ENCODE measurements at places on chromosomes 13 and 19.

DNA sequence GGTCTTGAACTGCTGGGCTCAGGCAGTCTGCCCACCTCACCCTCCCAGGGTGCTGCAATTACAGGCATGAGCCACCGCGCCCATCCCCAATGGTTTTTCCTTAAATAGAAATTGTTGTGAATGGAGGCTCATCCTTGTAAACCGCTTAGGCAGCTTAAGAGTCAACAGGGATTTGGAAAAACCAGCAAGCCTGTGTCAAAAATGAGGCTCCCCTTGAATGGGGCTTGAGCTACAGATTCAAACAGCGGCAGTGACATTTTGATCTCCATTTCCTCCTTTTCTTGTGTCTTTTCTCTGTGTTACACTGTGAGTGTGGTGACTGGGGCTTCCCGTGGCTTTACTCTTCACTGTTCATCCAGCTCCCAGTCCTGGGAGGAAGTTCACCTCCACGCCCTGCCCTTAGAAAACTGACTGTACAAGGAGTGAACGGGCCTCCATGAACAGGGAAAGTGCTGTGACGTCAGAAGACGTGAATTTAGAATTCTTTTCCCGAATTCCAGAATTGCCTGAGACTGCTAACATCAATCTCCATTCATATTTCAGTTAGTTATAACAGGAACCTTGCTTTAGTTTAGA is 15.3 kb upstream of the RAB8A start:
- no peak for DNase-seq

- DNase-seq = no peak
These were observed 421.9 kb upstream of the PCDH9 start for GRCh38 chr13:67651908-67652465.

GRCh38 chr13:94217370-94217769 is 262.1 kb downstream of the DCT start:
- DNase-seq = no peak

DNA sequence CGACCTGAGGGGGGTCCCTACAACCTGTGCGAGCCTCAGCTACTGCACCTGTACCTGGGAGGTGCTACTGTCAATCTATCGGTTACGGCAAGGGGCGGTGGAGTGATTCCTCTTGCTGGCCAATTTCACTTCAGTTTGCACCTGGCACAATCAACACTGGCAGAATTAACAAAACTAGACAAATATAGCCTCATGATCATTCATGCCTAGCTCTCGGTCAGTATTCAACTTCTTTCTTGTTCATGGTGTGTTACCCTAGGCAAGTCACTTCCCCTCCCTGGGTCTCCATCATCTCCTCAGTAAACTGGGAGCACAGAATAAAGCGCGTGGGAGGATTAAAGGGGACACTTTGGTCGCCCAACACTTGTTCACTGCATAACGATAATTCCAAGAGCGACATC is 618 bp downstream of the HAUS8 start:
- no peak for DNase-seq

- no peak for DNase-seq
These were observed 67.9 kb upstream of the KLF5 start for GRCh38 chr13:72990953-72991352.

DNA sequence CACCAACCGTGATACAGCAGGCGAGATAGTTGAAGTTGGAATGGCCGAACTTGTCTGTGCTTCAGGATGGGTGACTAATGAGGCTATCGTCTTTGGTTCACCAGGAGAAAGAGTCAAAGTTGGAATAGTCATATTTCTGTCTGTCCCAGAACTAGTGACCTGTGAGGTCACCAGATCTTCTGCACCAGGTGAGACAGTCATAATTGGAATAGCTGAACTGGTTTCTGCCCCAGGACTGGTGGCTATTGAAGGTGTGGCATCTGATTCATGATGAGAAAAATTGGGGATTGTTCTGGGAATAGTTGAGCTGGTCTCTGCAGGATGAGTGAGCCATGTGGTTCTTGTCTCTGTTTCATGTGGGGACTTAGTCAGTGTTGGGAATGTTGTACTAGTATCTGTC is 71.6 kb downstream of the MUC16 start:
- DNase-seq = no peak

DNA sequence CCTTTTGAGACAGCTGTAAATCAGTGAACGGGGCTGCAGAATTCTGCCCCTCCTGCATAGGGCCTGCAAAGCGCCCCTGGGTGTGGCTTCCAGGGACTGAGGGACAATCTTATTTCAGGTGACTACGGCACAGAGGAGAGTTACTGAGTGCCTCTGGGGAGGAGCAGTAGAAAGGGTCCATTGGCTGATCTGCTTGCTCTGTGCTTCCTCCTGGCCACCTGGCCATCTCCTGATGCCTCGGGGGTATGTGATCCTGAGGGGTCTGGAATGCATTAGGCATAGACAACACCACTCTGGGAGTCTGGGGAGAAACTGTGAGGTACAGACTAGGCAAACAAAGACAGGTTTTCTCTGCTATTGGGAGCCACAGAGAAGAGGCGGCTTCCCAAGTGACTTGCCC is 2.8 kb downstream of the KCTD15 start:
- DNase-seq = no peak

DNA sequence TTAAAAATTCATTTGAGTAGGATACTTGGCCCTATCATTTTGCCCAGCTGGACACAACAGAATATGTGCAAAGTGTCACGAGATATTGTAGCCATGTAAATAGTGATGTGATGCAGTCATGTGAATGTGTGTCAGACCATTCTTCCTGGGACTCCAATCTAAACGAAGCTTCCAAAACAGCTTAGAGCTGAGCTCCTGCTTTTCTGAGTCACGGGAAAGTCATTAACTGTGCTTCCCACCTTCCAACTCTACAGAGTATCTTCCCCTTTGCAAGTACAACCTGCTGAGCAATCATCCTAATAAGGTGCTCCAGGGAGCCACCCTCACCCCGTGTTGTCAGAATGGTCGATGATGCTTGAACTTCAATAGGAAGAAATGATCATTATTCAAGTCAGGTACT is 294.7 kb downstream of the MYO16 start:
- no peak for DNase-seq

DNA sequence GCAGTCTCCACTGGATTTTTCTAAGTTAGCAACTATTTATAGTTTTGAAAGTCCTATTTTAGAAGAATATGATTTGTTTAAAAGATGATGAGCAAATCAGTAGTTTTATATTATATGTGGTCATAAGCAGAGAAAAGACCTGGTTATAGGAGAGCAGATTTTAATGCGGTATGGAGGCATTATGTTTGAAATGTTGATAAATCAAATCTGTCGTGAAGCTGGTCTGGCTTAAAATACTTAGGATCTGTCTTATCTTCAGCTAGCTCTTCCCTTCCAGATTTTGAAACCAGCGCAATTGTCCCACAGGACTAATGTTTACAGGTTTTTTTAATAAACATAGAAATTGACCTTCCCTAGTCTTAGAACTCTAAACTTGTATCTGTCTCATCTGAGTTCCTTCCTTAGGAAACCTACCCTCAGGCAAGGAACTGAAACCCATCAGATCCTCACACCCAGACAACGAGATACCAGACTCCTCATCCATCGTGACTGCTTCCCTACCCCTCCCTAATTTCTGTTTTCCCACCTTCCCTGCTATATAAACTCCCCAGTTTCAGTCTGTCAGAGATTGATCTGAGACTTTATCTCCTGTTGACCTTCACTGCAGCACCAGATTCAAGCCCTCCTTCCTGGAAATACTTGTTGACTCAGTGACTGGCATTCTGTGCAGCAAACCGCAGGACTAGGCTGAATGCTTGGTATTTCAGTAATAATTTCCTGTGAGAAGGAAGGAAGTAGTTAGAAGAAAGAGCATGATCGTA is 37.8 kb upstream of the CXCL17 start:
- no peak for DNase-seq

DNA sequence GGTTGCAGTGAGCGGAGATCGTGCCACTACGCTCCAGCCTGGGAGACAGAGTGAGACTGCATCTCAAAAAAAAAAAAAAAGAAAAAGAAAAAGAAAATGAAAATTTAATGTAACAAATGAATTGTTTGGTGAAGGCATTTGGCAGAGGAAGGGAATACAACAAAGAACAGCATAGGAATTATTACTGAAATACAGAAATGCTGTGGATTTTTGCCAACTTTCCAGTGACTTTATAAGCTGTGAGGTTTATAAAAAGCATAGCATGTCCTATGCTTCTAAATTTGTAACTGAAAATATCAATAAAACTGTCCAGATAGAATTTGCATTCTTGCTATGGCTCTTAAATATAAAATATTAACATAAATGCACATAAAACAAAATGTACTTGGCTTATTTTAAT is 112.9 kb upstream of the IRS2 start:
- DNase-seq = peak; percentile 29

- no peak for DNase-seq
These were observed 70.8 kb upstream of the PCDH20 start for GRCh38 chr13:61486496-61486895.

GRCh38 chr13:40445557-40445990 is 220.9 kb downstream of the FOXO1 start:
- DNase-seq = no peak

DNA sequence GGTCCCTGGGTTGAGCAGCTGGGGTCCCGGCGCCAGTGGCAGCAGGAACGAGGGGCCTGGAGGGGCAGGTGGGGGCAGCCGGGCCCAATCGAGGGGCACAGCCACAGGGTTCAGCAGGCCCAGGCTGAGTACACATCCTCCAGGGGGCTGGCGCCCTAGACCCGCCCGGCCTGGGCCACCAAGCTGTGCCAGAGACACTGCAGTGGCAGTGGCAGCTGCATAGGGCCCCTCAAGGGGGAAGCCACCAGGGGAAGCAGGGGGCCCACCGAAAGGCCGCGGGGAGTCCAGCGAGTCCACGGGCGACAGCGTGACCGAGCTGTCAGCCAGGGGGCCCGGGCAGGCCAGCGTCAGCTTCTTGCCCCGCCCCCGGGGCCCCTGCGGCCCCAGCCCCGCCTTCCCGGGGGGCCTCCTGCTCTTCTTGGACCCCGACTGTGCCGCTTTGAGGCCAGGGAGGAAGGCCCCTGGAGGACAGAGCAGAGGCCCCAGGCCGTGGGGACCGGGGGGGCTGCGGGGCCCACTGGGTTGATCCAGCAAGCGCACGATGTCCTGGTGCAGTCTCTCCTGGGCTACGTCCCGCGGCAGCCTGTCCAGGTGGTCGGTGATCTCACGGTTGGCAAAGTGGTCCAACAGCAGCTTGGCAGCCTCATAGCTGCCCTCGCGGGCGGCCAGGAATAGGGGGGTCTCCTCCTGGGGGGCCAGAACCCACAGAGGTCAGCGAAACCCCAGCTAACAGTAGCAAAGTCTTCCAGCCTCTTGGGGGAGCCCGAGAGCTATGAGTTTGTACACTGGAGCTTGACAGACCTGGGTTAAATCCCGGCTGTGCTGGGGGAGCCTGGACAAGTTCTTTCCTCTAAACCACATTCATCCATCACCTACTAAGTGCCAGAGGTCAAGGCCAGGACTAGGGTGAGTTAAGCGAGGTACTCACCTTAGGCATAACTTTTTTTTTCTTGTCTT is 39.5 kb downstream of the NOTCH3 start:
- DNase-seq = no peak

DNA sequence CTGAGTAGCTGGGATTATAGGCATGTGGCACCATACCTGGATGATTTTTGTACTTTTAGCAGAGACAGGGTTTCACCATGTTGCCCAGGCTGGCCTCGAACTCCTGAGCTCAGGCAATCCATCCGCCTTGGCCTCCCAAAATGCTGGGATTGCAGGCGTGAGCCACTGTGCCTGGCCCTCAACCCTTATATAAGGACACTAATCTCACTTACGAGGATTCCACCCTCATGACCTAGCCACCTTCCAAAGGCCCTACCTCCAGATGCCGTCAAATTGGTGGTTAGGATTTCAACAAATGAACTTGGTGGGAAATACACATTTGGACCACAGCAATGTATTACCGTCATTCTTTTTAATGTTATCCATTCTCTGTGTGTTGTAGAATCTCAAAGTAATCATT is 61.0 kb downstream of the ING1 start:
- DNase-seq = no peak
